ENCODE measurements at places on chromosomes 5 and 9.

- DNase-seq: peak; percentile 30
Measured at GRCh38 chr5:107670087-107670931, 428 bp downstream of the EFNA5 start.

DNA sequence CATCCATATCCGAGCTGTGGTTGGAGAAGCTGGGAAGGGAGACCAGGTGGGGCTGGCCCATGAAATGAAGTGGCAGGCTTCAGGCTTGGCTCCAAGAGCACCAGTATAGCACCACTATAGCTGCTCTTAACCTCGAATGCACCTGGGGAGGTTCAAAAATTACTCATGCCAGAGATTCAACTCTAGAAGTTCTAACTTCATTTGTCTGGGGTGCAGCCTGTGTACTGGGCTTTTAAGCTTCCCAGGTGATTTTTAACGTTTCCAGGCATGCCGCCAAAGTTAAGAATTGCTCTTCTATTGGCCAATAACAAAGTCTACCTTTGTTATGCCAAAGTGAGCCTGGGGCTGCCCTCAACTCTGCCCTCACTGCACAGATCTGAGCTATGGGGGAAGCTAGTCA is 458 bp downstream of the PRSS3 start:
- DNase-seq: peak; percentile 68

DNA sequence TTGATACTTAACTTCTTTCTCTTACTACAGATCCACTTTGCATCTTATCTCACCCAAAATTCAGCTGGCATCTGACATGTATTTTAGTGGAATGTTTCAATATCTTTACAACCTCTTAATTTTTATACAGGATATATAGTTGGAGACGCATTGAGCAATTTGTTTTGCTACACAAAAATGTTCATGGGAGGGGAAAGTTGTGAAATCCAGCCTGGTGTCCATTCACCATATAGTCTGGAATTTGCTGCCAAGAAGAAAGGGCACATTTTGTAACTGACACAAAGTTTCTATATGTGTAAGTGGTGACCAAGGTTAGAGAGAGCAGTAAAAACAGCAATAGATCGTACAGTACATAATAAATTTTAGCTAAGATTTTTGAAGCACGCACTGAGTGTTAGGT is 14.0 kb upstream of the CHD1 start:
- DNase-seq: no peak

DNA sequence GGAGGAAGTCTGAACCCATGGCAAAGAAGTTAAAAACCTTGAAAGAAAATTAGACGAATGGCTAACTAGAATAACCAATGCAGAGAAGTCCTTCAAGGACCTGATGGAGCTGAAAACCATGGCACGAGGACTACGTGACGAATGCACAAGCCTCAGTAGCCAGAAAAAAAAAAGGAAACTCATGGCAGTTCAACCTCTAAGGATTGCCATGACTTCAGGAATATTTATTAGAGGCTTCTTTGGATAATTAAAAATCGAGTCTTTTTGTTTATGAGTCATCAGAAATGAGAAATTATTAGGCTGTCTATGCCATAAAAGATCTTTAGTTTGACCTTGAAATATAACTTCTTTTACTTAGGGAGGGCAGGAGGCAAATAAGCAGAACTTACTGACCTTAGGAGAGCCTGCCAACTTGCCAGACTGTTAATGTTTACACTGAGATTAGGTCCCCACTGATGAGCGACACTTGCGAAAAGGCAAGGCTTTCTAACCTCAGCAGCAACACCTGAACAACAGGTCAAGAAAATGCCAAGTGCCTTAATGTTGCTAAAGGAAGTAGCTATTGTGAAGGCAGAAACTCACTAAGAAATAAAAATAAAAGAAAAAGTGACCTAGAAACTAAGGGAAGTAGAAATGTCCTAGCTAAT is 55.2 kb upstream of the TUSC1 start:
- no peak for DNase-seq

- DNase-seq: no peak
Measured at GRCh38 chr5:6730407-6730806, 17.2 kb downstream of the TENT4A start.

- DNase-seq: no peak
Measured at GRCh38 chr5:142568283-142568995, 117.5 kb downstream of the FGF1 start.

GRCh38 chr5:169161022-169161680 is 139.8 kb downstream of the SLIT3 start:
- peak; percentile 44 for DNase-seq

- no peak for DNase-seq
Measured at GRCh38 chr5:133962131-133962530, 6.3 kb downstream of the C5orf15 start.

DNA sequence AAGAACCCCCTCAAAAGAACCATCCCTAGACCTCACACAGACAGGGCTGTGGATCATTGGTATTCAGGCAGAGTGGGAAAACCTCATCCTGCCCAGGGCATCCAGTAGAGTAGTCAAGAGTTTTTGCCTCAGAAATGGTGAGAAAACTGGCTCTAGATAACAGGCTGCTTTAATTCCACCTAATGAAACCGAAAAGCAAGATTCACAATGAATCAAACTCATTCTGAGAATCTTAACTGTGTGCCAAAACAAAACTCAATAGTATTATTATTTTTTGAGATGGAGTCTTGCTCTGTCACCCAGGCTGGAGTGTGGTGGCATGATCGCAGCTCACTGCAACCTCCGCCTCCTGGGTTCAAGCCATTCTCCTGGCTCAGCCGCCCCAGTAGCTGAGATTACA is 17.8 kb upstream of the NPM1 start:
- DNase-seq: no peak

GRCh38 chr9:33106827-33107621 is 30.6 kb upstream of the SMU1 start:
- DNase-seq: peak; percentile 42

GRCh38 chr5:24633715-24634325 is 11.0 kb downstream of the CDH10 start:
- DNase-seq: no peak

GRCh38 chr5:142922223-142922952 is 152.2 kb downstream of the ARHGAP26 start:
- DNase-seq: no peak

DNA sequence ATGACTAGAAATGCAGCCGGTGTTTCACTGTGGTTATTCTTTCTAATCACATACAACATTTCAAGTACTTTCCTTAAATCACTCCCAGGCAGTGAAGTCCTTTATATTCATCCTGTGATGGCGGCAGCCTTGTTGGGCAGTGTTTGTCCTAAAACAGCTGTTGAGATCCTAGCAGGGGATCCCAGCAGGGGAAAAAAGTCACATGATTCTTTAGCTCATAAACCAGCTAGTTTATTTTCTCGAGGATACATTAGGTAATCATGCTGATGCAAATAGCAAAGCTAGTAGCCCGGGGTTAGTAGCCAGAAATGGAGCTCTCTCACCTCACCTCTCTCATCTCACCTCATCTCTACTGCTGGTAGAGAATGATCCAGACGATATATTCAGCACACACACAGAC is 70.5 kb downstream of the FOXD1 start:
- no peak for DNase-seq

DNA sequence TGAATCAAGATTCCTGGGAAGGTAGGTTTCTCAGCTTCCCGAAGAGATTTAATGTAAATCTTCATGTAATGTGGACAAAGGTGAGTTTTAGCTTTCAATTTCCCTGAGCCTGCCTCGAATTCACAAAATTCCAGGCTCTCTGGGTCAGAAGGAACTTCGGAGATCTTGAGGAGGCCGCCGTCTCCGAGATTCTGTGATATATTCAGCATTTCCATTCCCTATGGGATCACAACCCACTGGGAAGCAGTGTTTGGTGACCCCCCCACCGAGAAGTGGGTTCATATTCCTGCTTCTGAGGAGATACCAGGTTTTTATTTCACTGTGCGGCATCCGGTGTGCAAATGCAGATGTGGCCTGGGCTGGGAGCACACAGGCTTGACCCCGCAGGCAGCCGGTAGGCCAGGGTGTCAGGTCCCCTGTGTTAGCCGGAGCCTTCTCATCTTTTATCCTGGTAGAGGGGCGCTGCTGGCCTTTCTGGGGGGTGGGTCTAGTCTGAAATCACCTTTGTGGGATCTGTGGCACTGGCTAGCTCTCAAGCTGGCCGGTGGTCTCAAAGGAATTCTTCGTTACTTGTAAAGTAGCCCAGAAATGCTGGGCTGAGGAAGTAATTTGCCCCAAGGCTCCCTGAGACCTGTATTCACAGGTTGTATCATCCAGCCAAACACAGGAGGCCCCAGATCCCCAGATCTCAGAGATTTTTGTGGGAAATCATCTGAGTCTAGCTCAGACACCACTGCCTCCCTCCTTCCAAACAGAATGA is 1.4 kb downstream of the PLEKHG4B start:
- DNase-seq: no peak

- DNase-seq: no peak
Measured at GRCh38 chr5:112586596-112587062, 151.1 kb upstream of the APC start.

DNA sequence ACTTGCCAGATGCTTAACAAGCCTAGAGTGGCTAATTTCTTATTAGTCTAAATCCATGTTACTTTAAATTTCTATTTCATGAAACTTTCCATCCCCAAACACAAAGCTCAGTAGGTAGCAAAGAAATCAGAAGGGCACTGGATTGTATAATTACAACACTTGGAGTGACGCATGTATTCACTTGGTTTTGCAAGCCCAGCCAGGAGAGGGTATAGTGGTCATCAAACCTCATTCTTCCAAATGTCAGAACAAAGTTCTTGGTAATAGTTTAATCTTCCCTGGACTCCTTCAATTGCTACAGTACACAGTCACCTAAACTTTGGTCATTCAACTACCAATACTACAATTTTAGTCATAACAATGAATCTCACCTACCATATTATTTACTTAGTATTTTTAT is 112.1 kb downstream of the SEMA6A start:
- no peak for DNase-seq

DNA sequence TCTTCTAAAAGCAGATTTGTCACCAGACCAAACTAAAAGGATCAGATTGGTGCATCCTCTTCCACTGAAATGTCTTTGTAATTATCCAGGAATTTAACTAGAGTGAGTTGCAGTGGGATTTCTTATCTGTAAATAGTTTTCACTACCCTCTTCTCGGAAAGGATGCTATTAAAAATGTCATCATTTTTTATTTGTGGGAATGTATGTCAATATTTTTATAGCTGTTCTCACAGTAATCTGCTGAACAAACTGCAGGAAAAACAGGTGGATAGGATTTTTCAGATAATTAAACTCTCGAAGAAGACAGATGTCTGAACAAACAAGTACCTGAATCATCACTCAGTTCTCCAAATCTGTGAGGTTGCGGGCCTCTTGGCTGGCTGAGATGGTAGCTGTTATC is 62.7 kb downstream of the RAB14 start:
- DNase-seq: no peak

DNA sequence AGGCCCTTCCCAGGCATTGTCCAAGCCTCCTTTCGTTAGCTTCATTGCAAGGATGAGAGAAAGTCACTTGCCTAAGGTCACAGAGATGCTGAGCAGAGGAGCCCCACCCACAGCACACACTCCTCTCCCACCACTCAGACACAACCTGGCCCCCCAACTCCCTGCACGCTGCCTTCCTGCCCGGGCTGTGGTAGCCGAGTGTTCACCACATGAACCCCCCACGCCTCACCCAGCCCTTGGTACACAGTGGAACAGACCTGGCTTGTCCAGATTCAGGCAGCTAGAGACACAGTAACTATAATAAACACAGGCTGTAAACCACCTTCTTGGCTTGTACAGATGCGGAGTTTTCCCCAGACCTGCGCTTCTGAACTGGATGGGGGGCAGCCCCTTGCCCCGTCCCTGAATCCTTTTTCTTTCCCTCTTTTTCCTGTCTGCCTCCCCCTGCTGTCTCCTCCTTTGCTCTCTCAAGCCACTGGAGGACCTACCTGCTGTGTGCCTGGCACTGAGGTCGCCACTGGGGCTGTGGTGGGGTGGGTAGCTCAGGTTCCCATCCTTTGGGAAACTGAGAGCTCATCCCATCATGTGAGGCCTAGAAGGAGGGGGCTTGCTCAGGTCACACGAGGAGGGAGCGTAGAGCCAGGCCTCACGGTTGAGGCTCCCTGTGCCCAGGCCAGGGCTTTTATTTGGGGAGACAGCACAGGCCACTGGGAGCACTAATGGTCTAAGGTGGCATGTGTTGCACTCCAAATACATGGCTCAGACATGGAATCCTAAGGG is 55.7 kb upstream of the SYNPO start:
- no peak for DNase-seq

DNA sequence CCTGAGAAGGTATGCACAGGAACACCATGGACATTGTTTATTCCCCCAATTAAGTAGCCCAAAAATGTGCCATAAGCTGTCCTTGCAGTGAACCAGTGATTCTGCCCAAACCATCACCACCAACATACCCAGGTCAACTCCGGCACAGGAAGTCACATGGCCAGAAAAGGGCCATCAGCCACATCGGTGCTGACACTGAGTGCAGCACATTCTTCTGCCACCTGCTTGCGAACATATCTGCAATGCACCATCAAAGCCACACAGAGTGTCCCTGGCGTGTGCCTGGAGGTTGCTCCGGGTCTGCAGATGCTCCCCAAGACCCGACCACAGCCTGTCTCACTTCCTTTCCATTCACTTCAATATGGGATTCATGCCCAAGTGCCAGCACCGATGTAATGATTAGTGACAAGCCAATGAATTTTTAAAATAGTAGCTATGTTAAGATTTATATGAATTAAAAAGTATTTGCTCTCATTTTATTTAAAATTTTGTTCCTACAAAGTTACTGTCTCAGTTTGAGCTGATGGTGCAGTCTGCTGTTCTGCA is 37.6 kb downstream of the SYK start:
- DNase-seq: no peak

DNA sequence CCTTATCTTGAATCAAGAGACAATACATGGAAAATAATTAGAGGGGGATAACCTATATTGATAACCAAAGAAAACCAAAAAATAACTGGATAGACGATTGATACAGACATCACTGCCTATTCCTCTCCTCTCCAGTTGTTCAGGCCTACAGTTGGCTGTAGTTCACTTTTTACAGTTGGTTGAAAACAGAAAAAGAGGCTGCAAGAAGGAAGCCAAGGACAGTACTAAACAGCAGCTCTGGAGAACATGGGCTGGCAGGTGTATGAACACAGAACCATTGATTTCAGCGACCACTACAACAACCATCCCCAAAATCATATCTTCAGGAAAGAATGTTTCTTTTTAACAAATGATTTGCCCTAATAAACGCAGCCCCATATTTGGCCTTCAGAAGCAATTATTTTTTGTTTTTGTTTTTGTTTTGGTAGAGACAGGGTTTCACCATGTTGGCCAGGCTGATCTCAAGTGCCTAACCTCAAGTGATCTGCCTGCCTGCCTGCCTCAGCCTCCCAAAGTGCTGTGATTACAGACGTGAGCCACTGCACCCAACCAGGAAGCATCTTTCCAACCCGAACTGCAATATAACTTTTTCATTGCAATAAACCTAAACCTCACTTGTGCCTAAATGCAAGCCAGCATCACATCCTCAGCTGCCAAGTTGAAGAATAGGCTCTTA is 64.3 kb downstream of the MLLT3 start:
- DNase-seq: no peak

- no peak for DNase-seq
Measured at GRCh38 chr5:151186538-151186937, 29.0 kb upstream of the ANXA6 start.
